DMS153 (cell line): ENCODE measurements at places on chromosomes 2 and 18.

DNA sequence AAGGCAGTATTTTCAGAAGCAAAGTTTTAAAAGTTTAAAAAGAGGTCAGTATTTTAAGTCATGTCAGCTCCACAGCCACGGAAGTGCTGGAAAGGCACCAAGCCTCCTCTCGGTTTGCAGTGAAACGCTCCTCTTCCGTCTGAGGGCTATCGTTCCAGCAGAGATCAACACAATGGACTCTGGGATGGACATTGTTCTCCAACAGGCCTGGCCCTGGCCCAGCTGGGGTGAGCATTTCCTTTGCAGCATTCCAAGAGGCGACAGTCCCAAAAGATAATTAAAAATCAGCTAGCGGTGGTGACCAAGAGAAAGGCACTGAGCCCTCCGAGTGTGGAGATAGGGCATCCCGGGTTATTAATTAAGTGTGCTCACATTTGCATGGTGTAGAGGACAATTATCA, 95.9 kb upstream of the LCLAT1 start:
- DNase-seq, result no peak

GRCh38 chr18:11820697-11821096, 30.5 kb upstream of the CHMP1B start:
- no peak for DNase-seq

DNA sequence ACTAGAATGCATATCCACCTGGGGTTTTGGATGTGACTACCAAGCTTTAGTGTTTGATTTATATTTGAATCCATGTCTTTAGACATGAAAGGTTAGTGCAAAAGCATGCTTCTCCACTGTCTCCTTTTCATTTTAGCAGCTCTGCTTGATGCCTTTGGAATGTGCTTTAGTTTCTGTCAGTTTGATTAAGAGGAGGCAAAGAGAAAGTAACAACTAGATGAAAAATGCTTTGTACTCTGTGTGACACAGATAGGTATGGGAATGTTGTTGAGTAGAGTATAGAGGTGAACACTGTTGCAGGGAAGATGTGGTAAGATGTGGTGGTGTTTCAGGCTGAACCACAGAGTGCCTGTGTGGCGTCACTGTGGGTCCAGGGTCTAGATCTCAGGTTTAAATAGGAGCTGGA, 19.8 kb downstream of the PIK3C3 start:
- DNase-seq, result no peak

GRCh38 chr2:16204886-16205620, 264.7 kb downstream of the MYCN start:
- no peak for DNase-seq

DNA sequence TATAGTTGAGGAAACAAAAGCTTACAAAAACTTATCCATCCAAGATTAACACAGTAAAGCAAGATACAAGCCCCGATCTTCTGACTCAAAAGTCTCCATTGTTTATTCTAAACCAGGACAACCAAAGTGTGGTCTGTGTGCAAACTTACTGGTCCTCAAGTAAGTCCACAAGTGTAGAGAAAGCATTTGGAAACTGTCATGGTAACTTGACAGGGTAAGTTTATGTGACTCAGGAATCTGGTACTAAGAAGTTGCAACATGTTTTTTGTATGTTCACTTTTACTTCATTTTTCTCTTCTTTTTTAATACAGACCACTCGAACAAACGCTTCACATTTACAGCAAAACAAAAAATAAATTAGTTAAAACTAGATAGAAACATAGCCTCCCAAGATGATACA, 9.4 kb downstream of the MBD2 start:
- DNase-seq, result no peak

DNA sequence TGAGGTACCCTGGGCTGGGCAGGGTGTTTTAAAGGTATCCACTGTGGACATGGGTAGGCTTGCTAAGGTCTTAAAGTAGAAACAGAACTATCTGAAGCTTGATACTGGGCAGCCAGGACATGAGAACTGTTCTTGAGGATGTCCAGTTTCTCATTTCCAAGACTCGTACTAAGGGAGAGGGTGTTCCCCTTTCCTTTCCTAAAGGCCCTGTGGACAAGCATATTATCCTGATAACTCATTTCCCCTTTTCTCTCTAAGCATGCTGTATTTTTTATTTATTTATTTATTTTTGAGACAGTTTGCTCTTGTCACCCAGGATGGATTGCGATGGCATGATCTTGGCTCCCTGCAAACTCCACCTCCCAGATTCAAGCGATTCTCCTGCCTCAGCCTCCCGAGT, 273.6 kb downstream of the PRKCE start:
- DNase-seq, result no peak

DNA sequence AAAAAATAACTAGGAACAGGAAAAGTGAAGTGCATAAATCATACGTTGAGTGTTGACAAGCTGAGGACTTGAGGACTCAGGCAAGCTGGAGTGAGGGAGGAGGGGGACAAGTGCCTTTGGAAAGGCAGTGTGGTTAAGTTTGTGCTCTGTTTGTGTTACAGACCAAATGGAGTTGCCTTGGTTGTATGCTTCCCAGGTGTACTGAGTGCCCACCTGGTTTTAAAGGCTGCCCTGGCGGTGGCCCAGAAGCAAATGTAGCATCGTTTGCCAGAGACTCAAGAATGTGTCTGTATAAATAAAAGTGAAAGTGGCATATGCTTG, 240.9 kb downstream of the PRKCE start:
- peak; percentile 50 for DNase-seq

GRCh38 chr2:44649381-44649780, 287.6 kb downstream of the CAMKMT start:
- no peak for DNase-seq

DNA sequence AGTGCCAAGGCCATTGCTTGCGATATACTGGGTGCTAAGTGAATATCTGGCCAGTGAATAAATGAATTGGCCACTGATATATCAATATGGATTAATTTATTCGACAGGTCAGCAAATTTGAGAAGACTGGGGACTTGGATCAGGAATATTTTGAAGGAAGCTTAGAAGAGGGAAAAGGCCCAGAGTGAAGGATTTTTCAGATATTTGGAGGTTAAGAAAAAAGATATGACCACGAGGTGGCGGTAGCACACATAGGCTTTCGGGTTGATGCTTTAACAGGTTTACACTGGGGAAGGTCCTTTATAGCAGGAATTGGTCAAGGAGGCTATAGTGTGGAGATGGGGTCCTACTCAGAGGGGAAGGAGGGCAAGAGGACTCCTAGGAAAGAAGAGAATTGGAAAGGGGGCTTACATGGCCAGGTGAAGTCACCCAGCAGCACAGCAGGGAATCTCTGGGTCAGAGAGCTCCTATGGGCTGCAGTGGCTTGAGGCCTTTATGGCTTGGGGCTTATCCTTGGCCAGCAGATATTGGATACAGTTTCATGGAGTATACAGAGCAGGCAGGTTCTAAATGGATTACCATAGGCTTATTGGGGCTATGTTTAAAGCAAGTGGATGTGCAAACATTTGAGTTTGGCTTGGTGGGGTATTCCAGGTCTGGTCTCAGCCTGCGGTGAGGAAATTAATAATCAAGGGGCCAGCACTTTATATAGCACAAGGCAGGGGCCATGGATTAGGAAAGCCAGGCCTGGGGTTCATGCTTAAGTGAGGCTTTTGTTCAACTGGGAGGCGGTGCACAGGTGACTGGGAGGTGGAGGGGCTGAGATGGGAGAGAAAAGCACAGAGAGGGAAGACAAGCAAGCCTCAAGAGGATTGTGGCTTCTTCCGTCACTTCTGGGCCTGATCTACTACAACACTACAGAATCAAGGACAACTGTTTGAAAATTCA, 9.7 kb downstream of the IL1RN start:
- peak; percentile 4 for DNase-seq

DNA sequence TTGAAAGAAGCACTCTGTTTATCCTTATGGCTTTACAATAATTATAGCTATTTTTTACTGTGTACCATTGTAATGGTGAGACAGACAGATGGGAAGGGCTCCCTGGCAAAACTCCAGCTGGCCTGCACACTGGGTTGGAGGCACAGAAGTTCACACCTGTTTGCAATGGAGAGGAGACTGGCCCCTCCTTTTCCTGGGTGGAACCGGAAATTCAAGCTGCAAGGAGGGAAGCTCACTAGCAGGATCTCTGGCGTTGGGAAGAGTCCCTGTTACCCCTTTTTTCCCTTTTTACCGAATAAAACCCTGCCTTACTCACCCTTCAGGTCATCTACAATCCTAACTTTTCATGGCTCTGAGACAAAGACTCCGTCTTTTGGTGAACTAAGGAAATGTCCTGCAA, 100.3 kb upstream of the TFPI start:
- DNase-seq, result peak; percentile 40

GRCh38 chr2:60294901-60295635, 258.4 kb downstream of the BCL11A start:
- DNase-seq, result peak; percentile 32

DNA sequence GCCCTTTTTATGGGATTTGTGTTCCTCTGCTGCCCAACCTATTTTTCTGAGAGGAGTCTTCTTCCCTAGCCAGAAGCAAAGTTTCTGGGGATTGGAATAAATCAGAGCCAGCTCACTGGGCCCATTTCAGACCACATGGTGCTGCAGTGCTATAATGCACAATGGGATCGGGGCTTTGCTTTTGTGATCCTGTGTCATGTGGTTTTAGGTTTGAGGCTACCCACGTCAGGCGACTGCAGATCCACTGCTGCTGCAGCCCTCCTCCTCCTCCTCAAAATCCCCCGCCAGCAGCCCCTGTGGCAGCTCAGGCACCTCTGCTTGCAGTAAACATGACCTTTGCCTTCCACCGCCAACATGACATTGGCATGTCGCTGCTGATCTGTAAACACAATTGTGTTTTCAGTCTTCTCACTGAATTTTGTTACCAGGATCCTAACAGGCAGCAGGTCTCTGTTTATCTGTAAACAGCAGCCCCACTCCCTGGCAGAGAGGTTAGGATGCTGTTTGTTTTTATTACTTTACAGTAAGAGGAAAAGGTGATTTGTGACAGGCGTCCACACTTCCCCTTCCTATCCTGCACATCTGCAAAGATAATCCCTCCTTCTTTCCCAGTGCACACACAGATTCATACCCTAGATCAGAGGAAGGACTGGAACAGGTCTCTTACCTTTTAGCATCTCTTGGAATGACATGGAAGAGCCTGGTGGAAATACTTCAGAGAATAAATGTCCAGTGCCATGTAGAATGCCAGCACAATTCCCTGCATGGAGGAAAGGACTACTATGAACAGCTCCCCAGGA, 130.8 kb downstream of the FOXI3 start:
- no peak for DNase-seq

DNA sequence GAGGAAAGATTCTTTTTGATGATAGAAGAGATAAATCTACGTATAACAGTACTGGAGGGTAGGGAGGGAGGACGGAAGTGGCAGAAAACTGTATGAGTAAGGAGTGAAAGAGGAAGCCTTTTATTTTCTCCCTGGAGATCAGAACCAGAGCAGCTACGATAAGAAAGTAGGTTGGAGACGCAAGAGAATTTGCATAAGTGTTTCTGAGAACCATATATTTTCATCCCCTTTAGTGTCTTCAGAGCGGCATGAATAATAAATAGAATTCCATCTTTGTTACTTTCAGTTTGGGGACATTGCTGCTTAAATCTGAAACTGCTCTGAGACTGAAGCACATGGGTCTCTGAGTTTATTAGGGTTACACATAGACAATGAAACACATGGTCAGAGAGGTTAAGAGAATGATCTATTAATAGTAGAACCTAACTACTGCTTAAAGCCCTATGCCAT, 230.2 kb upstream of the TNP1 start:
- no peak for DNase-seq

- no peak for DNase-seq
These were observed 311.4 kb upstream of the UBE2E3 start for GRCh38 chr2:180669016-180669415.

DNA sequence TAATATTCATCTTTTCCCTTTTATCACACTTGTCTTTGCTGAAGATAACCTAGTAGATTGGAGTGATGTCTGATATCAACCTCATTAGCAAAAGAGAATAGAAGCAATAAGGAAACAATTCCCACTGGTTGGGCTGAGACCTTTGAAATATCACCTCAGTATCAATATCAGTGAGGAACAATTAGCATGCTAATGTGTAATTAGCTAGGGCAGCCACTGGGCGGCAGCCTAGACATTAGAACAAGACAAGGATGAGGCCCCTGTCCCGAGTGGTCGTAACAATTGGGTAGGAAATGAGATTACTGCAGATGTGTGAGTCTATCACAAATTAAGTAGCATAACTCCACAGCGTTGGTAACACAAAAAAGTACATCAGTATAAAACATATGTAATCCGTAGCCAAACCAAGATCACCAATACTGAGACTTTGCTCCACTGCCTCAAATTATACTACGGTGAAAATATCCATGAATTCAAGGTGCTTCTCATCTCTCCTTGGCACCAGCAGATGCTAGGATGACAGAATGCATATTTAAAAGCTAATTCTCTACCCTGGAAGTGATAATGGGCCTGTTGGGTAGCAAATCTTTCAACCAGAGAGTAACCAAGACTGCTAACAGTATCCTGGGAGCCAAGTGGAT, 99.1 kb downstream of the ALPK2 start:
- DNase-seq, result peak; percentile 30

DNA sequence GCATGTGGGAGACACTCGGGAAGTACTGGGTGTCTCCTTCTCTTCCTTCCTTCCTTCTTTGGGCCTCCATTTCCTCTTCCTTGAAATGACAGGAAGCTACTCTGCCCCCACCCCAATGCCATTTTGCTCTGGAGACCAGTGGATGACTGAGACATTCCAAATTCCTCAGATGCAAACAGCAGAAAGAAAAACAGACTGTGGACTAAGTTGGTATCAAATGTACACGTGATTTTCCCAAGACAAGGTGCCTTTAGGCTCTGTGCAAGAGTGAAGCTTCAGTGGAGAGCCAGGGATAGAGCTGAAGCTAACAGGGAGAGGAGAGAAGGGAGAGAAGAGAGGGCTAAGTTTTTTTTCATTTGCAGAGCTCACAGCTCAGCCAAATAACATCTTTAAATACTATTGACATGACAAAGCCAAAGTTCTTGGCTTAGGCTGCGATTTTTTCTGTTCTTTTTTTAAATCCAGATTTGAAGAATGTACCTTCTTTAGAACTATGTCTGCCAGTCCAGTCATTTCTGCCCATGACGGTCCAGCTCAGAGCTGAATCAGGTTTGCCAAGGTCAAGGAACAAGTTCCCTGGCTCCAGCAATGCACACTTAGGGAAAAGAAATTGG, 84.5 kb upstream of the LCLAT1 start:
- no peak for DNase-seq

DNA sequence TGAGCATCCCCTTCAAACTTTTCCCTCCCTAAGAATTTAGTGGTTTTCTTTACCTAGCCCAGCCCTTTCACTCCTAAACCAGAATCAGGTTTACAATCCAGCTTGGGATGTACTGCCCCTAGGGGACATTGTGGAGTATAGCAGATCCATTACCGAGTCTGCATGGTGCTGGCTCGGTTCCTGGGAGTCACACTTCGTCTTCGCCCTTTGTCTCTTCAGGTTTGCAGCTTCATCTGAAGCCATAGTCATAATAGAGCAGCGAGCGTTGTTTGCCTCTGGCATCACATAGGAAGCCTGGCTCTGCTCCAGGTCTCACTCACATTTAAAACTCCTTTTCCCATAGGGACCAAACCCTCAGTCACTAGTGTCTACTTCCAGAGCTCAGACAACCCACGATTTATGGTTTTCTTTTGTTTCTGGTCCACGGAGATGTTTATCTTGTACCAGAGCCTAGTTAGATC, 16.8 kb upstream of the LYPD6 start:
- peak; percentile 99 for DNase-seq
